Omental fat pad (tissue), 4 donors: ENCODE measurements at places on chromosomes 16 and 17.

GRCh38 chr17:70006159-70006558, 68.9 kb upstream of the KCNJ16 start:
- DNase-seq, result no peak

DNA sequence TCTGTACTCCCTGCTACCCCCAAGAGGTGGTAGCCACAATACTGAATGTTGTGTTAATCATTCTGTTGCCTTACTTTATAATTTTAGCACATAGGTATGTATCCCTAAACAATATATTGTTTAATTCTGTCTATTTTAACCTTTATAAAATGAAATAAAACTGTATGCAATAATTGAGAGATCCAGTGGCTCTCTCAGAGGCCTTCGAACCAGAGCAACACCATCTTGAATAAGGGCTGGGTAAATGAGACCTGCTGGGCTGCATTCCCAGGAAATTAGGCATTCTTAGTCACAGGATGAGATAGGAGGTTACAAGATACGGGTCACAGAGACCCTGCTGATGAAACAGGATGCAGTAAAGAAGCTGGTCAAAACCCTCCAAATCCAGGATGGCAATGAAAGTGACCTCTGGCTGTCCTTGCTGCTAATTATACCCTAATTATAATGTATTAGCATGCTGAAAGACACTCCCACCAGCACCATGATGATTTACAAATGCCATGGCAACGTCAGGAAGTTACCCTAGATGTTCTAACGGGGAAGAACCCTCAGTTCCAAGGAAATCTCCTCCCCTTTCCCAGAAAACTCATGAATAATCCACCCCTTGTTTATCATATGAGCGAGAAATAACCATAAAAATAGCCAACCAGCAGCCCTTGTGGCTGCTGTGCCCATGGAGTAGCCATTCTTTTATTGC, 2.0 kb upstream of the CANT1 start:
- no peak for DNase-seq

DNA sequence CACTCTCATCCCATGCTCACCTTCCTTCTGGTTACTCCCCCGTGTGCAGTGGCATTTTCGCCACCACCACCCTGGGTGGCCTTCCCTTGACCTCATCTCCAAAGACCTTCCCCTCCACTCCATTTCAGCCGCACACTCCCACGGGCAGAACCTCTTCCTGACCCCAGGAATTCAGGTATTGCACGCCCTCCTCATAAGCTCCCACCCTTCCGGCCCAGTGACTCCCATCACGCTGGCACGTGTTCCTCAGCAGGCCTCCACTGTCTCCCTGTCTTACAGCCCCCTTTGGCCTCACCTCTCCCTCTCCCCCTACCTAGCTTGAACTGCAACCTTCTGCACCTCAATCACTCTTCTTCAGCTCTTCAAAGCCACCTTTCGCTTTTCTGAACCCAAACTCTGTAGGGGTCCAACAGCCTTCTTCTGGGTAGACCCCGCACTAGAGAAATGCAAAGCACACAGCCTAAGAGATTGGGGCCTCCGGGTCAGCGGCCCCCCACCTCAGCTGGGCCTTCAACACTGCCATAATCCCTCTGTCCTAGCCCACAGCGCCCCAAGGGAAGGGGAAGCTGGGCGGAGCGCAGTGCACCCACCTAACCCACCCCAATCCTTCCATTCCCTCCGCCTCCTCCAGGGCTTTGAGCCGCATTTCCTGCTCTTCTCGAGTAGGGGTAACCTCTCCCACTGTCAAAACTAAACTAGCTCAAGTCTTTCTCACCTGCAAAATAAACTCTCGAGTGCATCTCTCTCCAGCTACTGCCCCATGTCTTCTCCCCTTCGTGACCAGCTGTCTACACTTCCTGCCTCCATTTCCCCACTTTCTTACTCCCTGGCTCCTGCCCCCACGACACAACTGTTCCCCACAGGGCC, 1.7 kb upstream of the TMEM97 start:
- no peak for DNase-seq

GRCh38 chr17:50423553-50424159, 2.4 kb upstream of the ACSF2 start:
- no peak for DNase-seq

DNA sequence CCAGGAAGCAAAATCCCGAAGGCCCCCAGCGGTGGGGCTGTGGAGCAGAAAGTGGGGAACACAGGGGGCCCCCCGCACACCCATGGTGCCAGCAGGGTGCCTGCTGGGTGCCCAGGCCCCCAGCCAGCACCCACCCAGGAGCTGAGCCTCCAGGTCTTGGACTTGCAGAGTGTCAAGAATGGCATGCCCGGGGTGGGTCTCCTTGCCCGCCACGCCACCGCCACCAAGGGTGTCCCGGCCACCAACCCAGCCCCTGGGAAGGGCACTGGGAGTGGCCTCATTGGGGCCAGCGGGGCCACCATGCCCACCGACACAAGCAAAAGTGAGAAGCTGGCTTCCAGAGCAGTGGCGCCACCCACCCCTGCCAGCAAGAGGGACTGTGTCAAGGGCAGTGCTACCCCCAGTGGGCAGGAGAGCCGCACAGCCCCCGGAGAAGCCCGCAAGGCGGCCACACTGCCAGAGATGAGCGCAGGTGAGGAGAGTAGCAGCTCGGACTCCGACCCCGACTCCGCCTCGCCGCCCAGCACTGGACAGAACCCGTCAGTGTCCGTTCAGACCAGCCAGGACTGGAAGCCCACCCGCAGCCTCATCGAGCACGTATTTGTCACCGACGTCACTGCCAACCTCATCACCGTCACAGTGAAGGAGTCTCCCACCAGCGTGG, 6.5 kb downstream of the CBX2 start:
- DNase-seq, result no peak

GRCh38 chr17:43570518-43570928, 24.4 kb upstream of the ETV4 start:
- DNase-seq, result no peak

DNA sequence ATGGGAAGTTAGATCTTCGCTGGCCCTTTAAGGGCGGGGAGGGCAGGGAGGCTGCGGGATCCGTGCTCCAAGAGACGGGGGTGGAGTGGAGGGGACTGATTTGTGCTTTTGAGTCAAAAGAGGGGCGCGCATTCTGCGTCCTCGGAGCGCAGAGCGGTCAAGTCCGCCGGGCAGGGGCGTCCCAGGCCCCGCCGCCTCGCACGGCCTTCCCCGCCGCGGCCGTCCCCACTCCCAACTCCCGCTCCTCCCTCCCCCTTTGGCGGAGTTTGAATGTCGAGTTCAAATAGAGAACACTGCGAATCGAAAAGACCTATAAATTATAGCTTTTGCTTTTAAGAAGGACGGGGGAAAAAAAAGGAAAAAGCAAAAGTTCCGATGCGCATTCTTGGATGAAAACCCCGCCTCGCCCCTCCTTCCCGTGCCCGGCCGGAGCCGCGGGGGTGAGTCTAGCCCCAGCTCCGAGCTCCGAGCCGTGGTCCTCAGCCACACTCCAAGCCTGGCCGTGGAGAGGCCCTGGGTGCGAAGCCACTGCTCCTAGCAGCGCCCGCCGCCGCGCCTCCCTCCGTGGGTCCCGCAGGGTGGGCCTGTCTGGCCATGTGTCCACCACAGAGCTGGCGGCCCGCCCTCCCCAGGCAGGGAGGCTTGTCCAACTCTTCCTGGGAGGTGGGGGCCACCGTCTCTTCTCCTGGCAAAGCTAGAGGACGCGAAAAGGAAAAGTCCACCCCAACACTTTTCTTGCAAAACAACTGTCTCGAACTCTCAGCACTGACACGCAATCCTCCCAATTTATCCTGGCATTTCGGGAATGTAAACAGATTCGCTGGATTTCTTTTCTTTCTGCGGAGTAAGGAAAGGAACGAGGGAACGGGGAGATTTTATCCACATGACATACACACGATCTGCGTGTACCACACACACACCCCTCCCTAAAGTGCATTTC, 3.6 kb downstream of the CBX8 start:
- no peak for DNase-seq

GRCh38 chr17:7307686-7308624, 527 bp downstream of the EIF5A start:
- DNase-seq, result no peak

DNA sequence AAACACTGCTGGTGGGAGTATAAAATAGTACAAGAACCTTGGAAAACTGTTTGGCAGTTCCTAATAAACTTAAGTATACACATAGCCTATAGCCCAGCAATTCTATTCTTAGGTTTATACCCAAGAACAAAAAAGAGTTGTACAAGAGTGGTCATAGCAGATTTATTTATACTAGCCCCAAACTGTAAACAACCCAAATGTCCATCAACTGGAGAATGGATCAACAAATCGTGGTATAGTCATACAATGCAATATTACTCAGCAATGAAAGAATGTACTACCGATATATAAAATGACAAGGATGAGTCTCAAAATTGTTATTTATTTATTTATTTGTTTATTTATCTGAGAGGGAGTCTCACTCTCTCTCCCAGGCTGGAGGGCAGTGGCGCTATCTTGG, 23.1 kb downstream of the GNGT2 start:
- DNase-seq, result no peak

DNA sequence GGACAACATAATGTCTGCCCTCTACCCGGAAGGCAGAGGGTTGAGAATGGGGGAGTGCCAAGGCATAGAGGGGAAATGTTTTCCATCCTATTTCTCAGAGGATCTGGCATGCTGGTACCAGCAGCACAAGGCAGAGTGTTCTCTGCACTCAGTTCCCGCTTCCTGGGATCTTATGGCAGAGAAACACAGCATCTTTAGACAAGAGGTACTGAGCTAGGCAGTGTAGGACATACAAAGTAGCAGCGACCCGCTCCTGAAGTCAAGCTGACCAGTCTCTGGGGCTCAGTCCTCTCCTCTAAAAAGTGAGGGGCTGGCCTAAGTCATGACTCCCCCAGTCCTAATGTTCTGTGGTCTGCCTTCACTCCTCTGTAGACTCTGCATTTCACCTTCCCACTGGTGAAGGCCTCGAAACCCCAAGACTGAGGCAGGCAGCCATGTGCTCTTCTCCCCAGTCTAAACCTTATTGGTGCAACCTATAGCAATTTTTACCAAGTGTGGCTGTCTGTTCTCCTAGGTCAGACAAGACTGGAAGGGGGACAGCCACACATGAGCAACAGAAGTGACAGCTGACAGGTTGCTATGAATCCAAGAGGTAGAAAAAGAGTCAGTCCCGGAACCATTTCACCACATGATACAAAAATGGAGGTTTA, 11.3 kb upstream of the TSPOAP1 start:
- DNase-seq, result no peak

DNA sequence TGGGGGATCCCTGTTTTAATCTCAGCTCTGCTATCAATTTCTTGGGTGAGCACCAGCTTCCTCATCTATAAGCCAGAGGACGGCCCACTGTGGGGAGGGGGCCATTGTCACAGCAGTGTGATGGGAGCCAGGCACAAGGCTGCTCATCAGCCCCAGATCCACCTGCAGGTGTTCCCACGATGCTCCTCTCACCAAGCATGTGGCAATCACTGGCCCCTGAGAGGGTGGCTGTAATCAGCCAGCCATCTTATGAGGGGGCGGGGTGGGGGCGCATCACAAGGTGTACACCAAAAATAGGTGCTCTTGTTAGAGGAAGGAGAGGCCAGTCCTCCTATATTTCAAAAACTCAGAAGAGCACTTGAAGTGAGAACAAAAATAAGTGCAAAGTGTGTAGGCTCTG, 31.2 kb downstream of the HNF1B start:
- DNase-seq, result no peak

- DNase-seq, result no peak
These were observed 177.3 kb downstream of the SHISA6 start for GRCh38 chr17:11418342-11418741.

GRCh38 chr17:32331243-32332040, 10.5 kb downstream of the C17orf75 start:
- no peak for DNase-seq

- DNase-seq, result no peak
These were observed 12.7 kb upstream of the STAC2 start for GRCh38 chr17:39238311-39238972.

DNA sequence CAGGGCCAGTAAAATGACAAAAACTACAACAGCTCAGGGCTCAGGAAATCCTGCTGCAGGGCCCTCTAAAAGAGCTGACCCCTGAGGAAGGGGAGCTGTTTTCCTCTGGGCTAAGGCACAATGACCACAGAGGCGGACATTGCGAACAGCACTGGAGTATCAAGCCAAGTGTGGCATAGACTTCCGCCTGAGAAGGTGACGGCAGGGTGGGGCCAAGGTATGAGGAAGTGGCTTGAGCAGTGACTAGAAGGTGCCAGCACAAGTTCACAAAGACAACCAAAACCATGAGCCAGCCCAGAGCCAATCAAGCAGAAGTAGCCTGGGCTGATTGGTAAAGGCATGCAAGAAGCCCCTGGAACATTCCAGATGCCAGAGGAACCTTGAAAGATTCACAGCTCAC, 13.9 kb downstream of the ERN2 start:
- DNase-seq, result no peak

DNA sequence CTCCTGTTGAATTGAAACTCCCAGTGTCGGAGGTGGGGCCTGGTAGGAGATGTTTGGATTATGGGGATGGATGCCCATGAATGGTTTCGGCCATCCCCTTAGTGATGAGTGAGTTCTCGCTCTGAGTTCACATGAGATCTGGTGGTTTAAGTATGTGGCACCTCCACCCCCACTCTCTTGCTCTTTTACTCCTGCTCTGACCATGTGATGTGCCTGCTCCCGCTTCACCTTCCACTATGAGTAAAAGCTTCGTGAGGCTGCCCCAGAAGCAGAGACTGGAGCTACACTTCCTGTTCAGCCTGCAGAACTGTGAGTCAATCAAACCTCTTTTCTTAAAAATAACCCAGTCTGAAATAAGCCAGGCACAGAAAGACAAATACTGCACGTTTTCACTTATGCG, 512.4 kb downstream of the HS3ST4 start:
- DNase-seq, result no peak

GRCh38 chr17:17789828-17790636, 46.8 kb downstream of the SREBF1 start:
- no peak for DNase-seq

GRCh38 chr17:78736526-78737079, 45.5 kb downstream of the CYTH1 start:
- no peak for DNase-seq

GRCh38 chr16:7967996-7968509, 622.3 kb downstream of the TMEM114 start:
- DNase-seq, result no peak

- DNase-seq, result no peak
These were observed 1.3 kb downstream of the ATF7IP2 start for GRCh38 chr16:10387188-10387617.

DNA sequence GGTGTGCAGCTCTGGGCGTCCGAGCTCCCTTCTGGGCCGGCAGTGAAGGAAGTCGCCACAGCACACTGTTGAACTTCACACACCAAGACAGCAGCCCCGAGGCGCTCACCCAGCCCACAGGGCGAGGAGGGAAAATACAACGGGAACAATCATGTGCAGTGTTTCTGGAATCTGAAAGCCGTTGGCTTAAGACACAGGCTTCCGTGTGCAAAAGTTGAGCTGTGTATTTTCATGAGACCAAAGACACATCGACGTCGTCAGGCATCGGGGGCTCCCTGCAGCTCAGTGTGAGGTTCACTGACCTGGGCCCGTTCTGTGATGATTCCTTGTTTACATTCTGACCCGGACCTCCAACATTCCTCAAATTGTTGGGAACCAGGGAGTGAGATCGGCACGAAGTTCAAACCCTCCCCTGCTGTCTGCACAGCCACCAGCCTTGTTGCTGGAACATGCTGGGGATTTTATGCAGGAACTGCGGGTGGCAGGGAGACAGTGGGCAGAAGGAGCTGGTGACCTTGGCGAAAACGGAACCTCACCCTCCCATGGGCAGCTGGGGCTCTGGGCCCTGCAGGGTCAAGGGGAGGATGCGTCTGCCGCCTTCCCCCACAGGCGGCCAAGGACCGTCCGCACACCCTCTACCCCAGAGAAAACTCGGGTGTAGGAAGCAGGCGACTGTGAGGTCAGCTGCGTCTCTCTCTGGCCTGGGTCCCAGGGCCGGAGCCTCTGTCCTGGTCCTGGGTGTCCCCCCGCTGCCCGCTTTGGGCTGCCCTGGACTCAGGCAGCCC, 72.2 kb downstream of the METRNL start:
- DNase-seq, result no peak
